Natural killer cell treated with Interleukin-12 subunit alpha and Interleukin-12 subunit beta and Interleukin-15 and Interleukin-18, amount 100 ng/mL, for 72 hours (primary cell): ENCODE measurements at places on chromosomes 11 and 22.

- DNase-seq, result no peak
Measured at GRCh38 chr11:8220261-8221045, 43.2 kb downstream of the LMO1 start.

DNA sequence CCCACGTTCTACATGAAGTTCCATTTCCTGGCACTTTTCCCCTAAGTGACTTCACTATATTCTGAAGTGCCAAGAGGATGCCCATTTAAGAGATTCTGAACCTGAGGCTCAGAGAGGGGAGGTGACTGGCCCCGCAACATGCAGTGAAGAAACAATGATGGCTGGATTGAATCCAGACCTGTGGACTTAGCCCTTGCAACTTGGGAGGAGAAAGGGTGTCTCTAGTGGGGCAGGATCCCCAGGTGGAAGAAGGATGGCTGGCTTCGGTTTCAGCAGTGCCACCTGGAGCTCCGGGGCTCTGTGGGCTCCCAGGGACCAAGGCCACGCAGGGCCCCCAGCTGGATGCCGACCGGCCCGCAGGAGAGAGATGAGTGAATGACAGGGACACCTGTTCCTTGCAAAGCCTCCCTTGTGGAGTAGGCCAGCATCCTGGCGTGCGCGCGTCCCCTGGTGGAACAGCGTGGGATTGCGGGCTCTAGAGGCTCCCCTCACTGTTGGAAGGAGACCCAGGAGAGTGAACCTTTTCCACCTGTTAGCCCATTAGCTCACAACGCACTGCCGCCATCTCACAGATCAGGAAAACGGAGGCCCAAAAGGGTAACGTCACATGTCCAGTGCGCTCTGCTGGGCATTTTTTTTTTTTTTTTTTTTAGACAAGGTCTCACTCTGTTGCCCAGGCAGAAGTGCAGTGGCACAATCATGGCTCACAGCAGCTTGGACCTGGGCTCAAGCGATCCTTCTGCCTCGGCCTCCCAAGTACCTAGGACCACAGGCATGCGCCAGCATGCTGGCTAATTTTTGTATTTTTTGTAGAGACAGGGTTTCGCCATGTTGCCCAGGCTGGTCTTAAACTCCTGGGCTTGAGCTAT lies 104.7 kb downstream of the KIAA1671 start:
- peak; percentile 81 for DNase-seq

DNA sequence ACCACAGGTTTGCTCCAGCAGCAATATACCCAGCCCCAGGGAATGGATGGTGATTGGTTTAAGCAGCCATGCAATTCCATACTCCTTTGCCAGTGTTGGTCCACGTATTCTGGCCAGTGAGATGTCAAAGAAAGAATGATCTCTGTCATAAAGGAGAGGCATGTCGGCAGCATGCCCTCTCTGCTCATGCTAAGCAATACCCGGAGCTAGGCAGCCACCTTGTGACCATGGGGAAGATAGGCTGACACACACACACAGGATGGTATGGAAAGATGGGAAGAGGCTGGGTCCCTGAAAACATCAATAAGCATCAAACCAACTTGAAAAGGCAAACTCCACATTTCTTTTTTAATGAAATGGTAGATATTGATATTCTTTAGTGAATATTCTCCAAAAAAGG lies 5.1 kb downstream of the ABCC8 start:
- no peak for DNase-seq

GRCh38 chr11:93432247-93432646 lies 101.7 kb downstream of the DEUP1 start:
- no peak for DNase-seq

DNA sequence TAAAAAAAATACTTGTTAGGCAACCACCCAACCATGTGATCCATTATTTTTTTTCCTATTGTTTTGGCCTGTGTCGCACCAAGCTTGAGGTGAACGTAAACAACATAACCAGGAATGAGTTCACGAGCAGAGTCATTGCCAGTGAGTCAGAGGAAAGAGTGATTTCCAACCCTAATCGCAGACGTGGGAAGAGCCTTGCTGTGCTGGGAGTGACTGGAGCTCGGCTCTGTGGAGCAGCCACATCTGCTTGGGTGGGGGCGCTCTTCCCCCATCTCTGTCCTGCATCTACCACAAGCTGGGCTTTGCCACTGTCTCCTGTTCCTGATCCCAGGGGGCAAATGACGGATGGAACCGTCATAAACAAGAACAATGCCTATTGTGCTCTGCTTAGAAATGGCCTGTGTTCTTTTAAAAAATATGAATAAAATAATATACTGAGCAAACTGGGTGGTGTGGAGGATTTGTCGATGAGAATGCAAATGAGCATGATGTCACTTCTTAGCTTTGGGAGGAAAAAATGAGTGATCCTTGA lies 210.0 kb downstream of the KIRREL3 start:
- no peak for DNase-seq

DNA sequence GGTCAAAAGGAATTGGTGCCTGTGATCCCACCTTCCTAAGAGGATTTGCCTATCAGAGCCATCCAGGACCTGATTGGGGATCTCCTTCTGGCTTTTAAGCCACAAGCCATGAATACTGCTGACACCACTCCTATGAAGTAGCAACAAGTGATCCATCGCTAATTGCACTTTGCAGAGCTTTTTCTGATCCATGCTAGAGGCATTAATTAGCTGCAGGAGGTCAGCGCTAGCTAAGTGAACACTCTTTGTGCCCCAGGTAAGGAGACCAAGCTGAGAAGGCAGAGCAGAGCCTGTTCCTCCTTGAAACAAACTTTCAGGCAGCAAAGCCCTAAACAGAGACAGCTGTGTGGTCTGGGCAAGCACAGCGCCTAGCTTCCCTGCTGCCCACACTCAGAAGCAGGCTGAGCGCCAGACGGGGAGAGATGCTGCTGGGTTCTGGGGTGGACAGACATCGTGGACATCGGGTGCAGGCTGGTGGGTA lies 122.2 kb downstream of the ABTB2 start:
- DNase-seq, result no peak

DNA sequence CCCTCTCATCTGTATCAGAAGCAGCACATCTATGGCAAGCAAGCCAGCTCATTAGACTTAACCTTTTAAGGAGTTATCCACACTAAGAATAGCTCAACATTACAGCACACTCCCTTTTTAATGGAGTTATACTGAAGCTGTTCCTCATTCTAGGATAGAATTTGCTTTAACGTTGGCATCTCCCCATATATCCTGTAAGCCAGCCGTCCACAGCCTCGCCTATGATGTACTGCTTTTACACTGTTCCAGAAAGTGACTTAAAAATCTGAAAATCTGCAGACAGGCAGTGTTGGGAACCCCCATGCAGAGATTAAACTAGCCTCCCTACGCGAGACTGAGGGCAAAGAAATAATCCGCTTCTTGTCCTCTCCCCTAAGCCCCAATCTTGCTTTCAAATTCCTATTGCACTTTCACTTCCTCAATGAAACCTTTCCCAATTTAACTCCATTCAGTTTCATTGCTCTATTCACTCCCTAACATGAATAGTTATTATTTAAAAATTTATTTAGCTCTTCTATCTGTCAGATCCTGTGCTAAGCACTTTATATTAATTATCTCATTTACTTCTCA lies 225.0 kb downstream of the BLID start:
- DNase-seq, result no peak

DNA sequence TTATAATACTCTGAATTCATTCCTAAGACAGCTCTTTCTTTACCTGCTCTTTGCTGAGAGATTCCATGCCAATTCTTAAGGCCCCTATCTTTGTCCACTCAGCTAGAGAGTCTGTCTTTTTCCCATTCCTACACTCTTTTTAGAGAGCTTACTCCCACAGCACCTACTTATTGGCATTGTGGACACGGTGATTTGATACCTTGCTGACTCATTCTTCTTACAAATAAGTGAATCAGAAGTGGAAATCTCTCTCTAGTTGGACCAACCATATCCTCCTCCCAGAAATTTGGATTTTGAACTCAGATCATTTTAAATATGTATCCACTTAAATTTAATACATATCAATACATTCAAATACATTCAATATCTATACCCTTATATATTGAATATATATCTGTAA lies 32.5 kb upstream of the OR6M1 start:
- DNase-seq, result no peak

DNA sequence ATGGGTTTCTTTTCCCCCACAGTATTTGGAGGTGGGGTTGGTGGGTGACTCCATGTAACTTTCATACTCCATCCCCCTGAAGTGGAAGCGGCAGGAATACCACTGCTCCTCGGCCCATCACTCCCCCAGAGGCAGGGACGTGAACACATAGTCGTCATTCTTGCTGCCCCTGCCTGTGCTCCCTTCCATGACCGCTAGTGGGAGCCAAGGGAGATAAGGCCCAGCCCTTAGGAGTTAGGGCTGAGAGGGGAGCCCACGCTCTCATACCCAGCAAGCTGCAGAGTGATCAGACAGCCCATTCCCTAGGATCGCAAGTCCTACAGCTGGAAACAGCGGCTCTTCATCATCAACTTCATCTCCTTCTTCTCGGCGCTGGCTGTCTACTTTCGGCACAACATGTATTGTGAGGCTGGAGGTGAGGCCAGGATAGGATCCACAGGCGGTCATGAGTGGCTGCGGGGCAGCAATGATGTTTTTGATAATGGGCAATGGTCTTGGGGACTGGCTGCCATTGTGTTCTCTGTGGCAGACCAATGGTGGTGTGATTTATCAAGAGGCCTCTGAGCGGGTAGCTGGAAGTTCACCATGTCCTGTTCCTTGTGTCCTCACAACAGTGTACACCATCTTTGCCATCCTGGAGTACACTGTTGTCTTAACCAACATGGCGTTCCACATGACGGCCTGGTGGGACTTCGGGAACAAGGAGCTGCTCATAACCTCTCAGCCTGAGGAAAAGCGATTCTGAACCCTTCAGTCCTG lies 15.9 kb downstream of the RHOG start:
- peak; percentile 80 for DNase-seq

GRCh38 chr22:46000081-46001027 lies 23.4 kb upstream of the WNT7B start:
- no peak for DNase-seq
